ENCODE measurements at places on chromosomes 6 and 20.

DNA sequence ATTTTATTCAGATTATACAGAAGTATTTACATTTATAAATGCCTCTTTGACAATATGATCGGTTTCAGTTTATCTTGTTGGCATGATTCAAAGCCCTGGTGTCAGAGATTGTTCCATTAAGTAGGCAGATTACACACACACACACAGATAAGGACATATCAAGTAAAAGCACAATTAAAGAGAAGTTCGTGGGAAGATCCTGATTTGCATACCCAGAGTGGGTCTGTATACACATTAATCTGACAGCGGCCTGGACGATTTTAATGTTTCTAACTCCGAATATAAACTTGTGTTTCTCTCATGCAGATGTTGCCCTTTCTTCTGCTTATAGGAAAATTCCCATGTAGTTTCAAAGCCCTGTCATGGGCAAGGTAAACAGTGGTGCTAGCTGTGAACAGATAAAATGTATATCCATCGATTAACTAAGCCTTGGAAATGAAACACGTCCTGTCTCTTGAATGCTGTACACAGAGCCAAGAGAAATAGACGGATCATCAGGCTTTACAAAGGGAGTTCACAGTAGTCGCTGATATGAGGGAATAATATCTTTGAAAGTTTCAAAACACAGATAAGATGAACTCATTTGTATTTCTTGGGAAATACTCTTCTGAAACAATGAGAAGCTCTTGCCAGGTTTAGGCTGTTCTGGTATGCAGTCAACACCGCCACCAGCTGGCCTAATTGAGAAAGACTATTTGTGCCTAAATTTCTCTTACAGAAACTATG lies 108.2 kb upstream of the GMDS start:
- DNase-seq: peak; percentile 43

GRCh38 chr6:15266423-15266996 lies 20.6 kb downstream of the JARID2 start:
- DNase-seq: peak; percentile 25

- no peak for DNase-seq
These were observed 1.7 kb downstream of the RANBP9 start for GRCh38 chr6:13709689-13710551.

GRCh38 chr20:41512624-41513023 lies 105.6 kb downstream of the CHD6 start:
- no peak for DNase-seq

DNA sequence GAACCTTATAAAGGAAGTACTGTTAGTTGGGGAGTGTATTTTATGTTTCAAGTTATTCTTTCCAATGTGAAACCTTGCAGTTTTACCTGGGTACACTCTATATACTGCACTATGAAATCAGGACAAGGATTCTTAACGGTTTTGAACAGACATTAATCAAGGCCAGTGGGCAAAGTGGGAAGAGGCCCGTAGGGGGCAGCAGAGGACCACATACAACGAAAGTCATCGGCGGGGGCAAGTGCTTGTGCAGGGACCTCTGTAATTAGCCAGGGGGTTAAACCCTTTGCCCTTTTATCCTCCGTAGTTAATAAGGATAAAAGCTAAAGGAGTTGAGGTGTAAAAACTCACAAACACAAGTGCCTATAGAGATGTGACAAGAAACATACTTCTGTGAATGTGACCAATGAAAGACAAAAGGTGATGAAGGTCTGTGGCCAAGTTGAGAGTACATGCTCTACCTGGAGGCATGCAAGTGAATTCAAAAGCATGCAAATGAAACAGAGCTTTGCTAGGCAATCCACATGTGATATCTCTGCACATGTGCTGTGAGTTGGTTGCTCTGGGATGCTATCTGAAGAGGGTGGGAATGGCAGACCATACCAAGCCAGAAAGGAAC lies 392.7 kb upstream of the MAN1A1 start:
- DNase-seq: peak; percentile 65

DNA sequence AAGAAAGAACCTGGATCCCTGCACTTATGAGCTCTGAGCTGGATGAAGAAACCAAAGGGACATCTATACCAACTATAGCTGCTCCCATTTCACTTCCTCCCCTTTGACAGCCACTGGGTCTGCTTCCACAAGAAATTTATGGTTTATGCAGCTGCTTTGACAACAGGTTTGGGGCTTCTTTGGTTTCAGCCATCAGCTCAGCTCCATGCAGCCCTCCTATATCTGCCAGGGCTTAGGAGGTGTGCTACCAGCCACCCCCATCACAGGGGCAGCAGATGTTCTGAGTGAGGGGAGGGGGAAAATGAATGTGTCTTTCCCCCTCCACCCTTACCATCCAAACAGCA lies 29.2 kb upstream of the PKHD1 start:
- DNase-seq: no peak

DNA sequence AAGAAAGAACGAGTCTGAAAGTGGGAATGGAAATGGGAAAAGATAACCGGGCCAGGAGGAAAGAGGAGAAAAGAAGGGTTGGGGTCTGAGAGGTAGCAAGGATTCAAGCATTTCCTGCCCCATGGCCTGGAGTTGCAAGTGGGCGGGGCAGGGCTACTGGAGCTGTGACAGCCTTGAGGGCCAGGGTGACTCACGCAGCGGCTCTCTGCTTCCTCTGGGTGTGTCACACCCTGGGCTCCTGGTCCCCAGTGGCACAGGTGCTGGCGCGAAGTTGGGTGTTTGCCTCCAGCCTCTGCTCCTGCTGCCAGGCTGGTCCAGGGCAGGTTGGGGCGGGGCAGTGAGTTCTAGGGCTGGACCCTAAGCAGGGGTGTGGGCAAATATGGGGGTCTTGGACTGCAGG lies 3.3 kb upstream of the ULBP3 start:
- DNase-seq: no peak

DNA sequence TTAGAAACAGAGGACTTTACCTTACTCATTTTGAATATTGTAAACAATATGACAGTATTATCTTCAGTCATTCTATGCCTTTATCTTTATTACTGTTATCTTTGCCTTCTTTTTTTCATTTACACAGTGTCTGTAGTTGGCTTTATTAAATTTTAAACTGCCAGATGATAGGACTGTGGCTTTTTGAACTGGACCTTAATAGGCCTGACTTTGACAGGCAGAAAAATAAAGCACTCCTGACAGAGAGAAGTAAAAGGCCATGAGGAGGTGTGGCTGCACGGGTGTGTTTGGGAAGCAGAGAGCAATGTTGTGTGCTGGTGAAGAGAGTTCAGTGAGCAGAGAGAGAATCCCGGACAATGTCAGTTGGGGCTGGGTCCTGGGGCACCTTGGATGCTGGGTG lies 7.8 kb downstream of the TRIM40 start:
- DNase-seq: no peak

GRCh38 chr6:136163260-136163659 lies 86.9 kb downstream of the MTFR2 start:
- DNase-seq: no peak

GRCh38 chr6:163667372-163668060 lies 253.0 kb downstream of the QKI start:
- peak; percentile 85 for DNase-seq

DNA sequence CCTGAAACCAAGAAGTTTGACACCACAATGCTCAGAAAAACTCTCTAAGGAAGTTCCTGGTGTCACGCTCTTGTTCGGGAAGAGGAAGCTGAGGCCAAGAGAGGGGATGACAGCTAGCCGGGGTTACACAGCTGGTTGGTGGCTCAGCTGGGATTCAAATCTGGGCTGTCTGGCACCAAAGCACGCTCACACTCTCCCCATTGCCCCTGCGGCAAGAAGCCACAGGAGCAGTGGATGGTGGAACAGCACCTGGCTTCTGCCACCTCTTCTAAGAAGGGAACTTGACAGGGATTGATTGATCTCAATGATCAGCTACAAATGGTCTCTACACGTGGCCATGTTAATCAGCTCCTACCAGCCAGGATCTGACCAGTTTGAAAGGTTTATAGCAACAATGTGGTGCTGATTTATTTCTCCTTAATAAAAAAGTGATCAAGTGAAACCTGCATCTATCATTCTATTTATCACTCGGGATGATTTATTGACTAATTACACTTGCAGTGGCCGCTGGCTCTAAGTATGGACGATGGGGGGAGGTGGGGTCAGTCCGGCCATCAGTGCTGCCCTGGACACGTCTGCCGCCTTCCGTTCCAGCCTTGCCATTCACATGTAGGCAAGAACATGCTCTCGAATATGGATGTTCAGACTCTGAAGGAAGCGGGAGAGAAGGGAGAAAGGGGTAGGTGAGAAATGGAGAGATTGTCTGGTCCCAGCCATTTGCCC lies 71.9 kb upstream of the TOP1 start:
- DNase-seq: no peak

- DNase-seq: no peak
These were observed 53.0 kb downstream of the ELOVL2 start for GRCh38 chr6:10991115-10991514.

- DNase-seq: no peak
These were observed 87.8 kb downstream of the PLEKHG1 start for GRCh38 chr6:150687508-150687907.

GRCh38 chr6:38248500-38249234 lies 391.1 kb downstream of the BTBD9 start:
- DNase-seq: no peak

- DNase-seq: no peak
These were observed 46.7 kb downstream of the RALGAPA2 start for GRCh38 chr20:20665606-20666332.

DNA sequence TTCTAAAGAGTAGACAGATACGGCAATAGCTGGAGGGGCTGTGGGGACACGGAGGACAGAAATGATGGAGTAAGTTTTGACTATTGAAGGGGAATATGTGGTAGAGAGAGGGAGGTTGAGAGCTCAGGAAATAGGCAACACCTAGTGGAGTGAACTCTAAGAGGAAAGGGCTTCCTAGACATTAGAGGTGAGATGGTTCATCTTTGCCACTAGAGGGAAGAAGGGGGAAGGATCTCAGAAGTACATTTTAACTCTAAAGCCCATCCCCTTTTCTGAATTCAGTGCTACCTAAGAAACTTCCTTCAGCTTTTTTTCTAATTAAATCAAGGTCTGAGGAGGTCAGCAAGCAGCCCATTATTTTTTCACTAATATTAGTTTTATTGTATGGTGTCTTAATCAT lies 689.4 kb upstream of the MAP3K7 start:
- no peak for DNase-seq

DNA sequence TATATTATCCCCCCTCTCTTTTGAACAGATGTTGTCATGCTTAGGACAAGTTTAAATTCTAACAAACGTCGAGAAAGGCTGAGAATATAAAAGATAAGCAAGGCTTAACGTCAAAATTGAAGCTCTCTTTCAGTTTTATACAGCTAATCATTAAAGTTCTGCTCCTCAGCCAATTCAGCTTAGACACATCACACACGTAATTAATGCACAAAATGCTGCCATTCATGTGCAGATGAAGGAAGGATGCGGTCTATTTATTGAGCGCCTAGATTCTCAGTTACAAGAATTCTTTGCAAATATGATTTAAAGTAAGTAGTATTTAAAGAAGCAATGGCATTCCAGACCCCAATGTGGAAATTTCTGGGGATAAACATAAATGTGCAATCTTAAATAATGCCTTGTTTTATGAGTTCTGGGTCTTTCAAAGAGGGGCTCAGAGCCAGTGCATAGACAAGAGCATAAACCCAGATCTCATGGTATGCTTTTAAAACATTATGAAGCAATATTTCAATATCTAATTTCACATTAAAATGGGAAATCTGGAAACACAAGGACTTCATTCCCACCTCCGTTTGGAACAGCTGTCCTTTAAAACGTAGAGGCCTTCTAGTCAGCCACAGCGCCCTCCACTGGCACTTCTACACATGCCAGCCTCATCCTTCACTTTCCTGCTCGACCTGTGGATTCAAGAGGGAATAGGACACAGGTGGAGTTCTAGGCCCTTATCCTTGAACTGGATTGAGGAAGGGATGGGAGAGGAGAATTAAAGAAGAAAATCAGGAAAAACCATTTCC lies 85.8 kb downstream of the LYRM4 start:
- no peak for DNase-seq

DNA sequence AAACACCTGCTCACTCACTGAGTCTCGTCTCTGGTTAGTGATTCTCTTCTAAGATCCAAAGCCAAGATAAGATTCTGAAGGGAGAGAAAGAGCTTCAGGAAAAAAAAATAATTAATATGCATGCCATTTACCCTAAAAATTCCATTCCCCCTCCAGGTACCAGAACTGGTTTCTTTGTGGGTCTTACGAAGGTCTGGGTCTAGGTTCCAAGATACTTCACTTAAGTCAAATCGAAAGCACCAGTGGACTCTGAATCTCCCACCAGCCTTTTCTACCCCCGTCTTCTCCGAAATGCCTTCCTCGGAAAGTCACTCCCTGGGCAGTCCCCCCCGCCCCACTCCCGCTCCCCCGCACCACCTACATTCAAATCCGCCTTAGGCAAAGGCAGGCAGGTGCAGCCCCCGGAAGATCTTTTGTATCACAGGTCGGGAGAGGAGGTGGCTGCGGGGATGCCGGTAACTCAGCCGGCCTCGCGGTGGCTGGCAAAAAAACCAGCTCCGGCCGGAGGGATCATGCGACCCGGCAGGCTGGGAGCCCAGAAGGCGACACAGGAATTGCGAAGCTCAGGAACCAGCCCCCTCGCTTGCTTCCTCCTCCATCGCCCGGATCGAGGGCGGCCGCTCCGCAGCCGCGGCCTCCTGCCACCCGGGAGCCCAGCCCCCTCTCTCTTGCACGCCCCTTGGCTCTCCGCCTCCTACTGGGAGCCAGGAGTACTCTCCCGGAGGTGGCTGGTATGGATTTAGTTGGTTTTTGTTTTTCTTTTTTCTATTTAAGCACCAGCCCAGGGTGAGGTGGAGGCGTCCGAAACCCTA lies at the start of gene BCL2L1:
TSS of gene BCL2L1 (minus strand) at position 612 of the 812 bp plus-strand sequence. CDS start 650 bp downstream, outside the sequence.
- DNase-seq: peak; percentile 69

DNA sequence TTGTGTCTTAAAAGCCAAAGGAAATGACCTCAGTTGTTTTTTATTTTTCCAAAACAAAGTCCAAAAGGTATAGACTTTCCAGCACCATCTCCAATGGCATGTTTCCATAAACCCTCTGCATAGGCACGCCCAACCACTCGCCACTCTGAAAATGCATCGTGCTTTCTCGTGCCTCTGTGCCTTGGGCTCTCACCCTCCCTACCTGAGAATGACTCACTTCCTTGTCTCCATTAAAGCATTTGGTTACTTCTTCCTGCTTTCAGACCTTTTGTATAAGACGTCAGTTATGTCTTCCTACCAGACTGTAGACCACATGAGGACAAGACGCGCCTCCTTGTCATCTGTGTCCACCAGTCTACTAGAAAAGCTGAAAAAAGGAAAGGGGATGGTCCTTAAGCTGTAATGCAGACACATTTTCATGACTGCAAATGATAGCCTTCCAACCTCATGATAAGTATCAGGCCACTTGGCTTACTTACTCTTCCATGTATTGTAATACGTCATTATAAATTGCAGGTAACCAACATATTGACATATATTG lies 61.2 kb upstream of the CDYL start:
- no peak for DNase-seq

GRCh38 chr6:105646391-105646867 lies 243.5 kb upstream of the PREP start:
- DNase-seq: no peak

DNA sequence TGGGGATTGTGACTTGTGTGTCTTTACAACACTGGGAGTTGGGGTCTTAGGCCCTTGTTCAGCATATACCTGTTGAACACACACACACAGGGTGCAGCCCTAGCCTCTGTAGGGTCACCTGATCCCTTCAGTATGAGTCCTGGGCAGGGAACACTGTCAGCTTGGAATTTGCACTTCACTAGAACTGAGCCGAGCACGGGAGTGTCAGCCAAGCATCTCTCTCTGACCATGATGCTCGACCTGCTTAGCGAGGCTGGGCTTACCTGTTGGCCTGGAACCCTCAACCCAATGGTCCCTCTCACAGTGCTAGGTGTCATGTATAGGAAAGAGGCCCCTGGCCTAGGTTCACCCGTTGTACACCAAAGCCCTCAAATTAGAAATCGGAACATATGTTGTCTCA lies 96.1 kb downstream of the NKAIN2 start:
- DNase-seq: no peak
